Prostate gland (tissue), 2 donors: ENCODE measurements at places on chromosomes 11 and 22.
A peak's percentile ranks its signal among the peaks of the same experiment; 100 is the strongest.

DNA sequence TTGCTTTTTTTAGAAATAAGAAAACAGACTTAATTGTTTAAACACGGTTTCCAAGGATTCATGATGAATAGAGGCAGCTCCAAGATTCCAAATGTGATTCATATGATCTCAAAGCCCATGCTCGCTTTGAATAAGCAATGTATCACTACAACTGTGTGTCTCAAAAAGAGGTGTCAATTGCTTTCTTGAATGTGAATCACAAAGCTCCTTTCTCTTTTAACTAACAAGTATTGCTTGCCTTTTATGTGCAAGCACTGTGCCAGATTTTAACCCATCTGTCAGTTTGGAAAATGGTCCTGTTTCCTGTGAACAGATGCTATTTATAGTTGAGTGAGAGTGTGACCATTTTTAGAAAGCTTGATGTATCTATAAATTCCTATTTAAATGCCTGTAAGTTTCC, 6.5 kb downstream of the OOSP1 start:
- no peak for DNase-seq

- DNase-seq: no peak
These were observed 9.3 kb downstream of the CRYBB3 start for GRCh38 chr22:25208743-25209505.

DNA sequence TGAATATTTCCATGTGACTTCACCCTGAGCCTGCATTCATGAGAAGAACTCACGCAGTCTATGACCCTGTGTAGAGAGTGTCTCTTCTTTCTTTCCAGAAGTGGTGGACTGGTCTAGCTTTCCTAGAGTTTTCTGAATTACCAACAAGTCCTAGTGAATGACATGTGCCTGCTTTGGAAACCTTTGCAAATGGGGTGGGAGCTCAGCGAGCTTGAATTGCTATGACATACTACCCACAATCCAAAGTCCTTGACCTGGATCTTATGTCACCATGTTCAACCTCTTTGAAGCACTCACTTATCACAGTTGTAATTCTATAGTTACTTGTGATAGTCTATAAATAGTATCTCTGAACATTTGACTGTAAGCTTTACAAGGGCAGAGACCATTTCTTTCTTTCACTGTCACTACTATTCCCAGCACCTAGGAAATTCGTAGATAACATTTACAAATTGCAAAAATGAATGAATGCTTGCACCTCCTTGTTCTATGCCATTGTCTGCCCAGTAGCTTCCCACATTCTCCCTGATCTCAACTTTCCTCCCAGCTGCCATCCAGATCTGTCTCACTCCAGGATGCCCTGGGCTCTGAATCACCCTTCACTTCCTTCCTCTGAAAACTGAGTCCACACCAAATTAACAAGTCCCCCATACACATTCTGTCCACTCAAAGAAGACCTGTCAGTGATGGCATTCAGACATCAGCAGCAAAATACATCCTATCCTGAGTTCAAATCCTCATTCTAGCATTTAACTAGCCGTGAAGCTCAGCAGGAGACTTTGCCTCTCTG, 201.9 kb upstream of the SESN3 start:
- no peak for DNase-seq

DNA sequence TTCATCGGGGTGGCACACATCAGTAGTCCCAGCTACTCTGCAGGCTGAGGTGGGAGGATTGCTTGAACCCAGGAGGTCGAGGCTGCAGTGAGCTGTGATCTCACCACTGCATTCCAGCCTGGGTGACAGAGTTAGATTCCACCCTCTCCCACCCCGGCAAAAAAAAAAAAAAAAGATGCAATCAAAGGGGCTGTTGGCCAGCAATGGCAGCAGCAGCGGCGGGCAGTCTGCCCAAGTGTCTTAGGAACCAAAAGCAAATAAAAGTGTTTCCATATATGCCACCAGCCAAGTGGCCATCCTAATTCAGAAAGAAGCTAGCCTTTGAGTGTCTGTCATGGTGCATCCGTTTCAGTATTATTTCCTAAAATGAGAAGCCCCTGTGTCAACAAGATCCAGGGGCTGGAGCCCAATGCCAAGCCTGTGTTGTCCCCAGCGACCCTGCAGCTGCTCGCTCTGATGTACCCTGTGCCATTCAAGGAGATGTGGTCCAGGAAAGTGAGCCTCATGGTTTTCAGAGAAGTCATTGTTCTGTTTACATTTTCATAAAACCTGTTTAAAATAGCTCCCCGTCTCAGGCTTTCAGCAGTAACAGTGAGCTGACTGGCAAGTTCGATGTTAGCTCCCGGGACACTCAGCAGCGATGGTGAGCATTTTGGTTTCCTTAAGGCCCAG, 12.5 kb downstream of the CDPF1 start:
- DNase-seq: no peak

GRCh38 chr11:35938231-35938630, 5.6 kb upstream of the LDLRAD3 start:
- no peak for DNase-seq

- DNase-seq: no peak
These were observed 100.6 kb upstream of the SORL1-AS1 start for GRCh38 chr11:121553389-121553788.

DNA sequence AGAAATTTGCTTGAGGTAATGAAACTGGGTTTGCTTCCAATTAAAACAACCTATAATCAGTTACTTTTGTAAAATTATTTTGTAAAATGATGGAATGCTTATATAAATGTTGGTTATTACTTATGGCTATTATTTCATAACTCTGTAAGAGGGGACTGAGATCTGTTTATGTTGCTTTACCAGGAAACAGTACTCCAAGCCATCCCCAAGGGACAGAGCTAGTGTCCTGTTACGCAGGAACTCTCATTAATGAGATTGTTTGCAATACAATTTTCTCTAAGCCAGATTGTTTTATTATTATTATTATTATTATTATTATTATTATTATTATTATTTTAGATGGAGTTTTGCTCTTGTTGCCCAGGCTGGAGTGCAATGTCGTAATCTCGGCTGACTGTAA, 2.3 kb upstream of the NOX4 start:
- no peak for DNase-seq

DNA sequence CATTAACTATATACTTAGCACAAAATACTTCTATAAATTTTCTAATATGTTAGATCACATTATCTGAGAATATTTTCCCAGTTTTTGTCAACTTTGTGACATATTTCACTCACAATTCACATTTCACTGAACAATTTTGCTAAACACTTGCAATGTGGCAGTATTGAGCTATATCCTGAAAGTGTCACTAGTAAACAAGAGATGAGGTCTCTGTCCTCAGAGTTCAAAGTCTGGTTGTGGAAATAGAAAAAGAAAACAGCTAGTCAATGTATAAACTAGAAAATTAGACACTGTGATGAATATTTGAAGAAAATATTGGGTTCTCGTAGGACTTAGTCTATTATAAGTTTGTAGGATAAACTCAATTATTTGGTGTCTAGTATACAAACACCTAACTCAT, 87.4 kb upstream of the CHORDC1 start:
- DNase-seq: no peak

- no peak for DNase-seq
These were observed 74.6 kb upstream of the RTL6 start for GRCh38 chr22:44572414-44573207.

DNA sequence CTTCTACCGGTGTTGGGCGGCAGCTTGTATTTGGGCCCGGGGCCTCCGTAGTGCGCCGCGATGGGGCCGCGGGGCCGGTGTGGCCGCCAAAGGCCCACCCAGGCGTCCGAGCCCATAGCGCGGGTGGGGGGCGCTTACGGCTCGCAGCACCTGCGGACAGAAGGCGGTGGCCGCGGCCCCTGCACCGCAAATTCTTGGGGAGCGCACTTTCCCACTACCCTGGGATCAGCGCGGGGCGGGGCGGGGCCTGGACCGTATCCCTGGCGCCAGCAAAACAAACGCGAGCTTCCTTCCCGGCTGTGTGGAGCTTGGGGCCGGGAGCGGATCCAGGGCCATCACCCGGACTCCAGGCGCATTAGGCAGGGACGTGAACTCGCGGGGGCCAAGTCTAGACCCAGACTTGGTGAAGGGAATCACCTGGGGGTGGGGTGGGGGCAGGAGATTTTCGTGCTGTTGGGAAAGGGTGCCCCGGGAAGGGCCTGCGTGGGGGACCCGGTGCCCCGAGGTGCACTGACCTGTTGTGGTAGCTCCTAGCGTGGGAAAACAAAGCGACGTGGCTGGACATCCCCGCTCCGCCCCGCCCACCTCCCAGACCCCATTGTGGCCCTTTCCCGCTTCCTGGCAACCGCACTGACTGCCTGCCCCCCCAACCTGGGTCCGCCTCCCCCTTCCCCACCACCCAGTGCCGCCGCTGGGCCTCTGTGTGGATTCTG, 2.3 kb upstream of the TYMP start:
- DNase-seq: peak; percentile 74

DNA sequence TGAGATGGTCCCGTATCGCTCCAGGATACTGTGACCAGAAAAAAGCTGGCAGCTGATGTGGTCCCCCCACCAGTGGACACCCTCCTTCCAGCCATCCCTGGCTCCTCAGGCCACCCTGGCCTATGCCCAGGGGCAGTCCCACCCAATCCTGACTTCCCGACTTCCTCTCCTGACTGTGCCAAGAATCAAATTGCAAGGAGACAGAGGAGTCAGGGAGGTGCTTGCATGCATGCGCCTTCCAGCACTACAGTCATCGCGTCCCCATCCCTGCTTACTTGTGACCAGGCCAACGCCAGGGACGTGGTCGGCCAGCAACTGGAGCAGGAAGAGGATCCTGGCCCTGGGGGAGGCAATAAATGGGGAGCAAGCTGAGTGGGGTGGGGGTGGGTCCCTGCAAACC, 3.6 kb upstream of the FREY1 start:
- no peak for DNase-seq

- DNase-seq: peak; percentile 78
These were observed 110.3 kb upstream of the PITPNB start for GRCh38 chr22:28029201-28029948.

DNA sequence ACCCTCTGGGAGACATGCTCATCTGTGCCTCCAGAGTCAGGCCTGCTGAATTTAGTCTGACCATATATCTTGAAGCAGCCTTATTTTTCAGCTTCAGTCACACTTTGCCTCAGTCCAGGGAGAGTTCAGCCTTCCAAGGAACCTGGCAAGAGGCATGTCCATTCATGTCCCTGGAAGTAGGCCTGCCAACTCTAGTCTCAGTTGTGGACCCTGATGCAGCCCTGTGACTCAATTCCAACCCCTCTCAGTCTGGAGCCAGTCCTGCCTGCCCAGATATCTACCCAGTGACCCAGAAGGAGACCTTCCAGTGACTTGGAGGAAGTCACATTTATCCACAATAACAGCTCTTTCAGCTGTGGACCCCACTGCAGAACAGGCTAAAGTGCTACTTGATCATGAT, 566.6 kb downstream of the TMEM135 start:
- no peak for DNase-seq

- no peak for DNase-seq
These were observed 85.6 kb upstream of the GRIA4 start for GRCh38 chr11:105524286-105524685.

DNA sequence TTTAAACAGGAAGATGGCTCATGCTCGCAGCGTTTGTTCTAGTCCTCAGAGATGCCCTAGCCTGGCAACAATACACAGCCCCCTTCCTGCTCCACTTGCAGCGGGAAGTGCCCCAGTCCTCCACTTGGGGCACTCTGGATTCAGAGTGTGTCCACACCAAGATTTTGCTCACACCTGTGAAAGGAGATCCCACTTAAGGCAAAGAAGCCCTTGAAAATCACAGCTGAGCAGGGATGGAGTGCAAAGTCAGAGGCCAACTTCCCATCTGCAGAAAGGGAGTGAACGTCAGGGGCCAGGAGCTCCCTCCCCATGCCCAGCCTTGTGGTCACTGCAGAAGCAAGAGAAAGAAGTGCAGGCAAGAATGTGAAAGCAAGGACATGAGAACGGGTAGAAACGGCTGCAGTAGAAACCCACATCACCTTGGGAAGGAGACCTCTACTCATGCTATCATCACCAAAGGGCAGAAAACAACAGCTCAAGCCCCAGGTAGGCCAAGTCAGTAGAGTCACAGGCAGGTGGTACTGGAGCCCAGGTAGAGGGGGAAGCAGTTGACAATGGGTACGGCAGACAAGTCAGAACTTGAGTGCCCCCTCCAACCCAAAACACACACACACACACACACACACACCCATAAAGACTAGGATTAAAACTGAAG, 157.4 kb downstream of the BUD13 start:
- no peak for DNase-seq

DNA sequence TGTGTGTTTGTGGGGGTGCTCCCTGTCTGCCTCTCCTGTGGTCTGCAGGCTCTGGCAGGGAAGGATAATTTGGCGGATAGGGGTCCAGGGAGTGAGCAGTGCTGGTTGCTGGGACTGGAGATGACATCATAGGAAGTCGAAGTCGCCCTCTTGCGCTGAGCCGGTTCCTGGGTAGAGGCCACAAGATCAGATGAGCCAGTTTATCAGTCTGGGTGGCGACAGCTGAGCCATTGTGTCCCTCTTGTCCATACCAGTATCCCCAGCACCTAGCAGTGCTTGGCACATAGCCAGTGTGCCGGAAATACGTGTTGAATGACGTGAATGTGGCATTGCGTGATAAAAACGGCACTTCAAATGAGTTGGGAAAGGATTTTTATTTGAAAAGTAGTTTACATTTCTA, 9.8 kb downstream of the APOL5 start:
- no peak for DNase-seq

DNA sequence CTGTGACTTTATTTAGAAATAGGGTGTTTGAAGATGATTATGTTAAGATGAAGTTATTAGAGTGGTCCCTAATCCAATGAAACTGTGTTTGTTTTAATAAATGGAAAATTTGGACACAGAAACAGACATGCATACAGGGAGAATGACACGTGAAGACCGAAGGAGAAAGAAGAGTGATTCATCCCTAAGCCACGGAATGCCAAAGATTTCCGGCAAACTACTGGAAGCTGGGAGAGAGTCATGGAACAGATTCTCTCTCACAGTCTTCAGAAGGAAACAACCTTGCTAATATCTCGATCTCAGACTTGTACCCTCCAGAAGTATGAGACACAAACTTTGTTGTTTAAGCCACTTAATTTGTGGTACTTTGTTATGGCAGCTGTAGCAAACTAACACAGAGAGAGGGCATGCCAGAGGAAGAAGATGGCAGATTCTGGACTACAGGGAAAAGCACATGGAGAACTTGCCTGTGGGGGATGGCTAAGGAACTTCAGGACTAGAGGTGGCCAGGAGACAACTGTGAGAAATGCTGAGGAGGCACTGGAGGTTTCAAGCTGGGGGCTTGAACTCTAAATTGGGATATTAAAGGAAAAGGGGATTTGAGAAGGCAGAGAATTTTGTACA, 733.5 kb upstream of the CCDC90B start:
- no peak for DNase-seq

GRCh38 chr22:17808693-17809403, 34.6 kb upstream of the BID start:
- DNase-seq: no peak
